ENCODE measurements at places on chromosomes 4 and X. TPM values are rescaled to one million over a fixed set of nuclear protein-coding genes. Genes with fewer than 3 reads are reported as not detected.

Gene NMU
- 2.0 TPM for total RNA-seq

Gene GPR34
- total RNA-seq: 7.3 TPM

Gene STEEP1
- 35.1 TPM for total RNA-seq

Gene POU4F2
- total RNA-seq: not detected

Gene FGF13
- total RNA-seq: 128 TPM

Gene THAP9
- 17.5 TPM for total RNA-seq

Gene NDP
- total RNA-seq: 27.3 TPM

Gene ARHGEF6
- 8.6 TPM for total RNA-seq

Gene OTUD6A
- total RNA-seq: not detected

Gene ACE2
- under 0.01 TPM for total RNA-seq

Gene APLN
- 2.4 TPM for total RNA-seq

Gene BANK1
- total RNA-seq: under 0.01 TPM

Gene AMOT
- 12.6 TPM for total RNA-seq

Gene FGF2
- total RNA-seq: 12.2 TPM

Gene RRAGB
- total RNA-seq: 77.0 TPM

Gene OPRPN
- not detected for total RNA-seq

Gene USP17L28
- total RNA-seq: not detected

Gene GAGE12F
- not detected for total RNA-seq

Gene TRPC3
- 9.4 TPM for total RNA-seq

Gene ZNF630
- 8.6 TPM for total RNA-seq

Gene IQSEC2
- total RNA-seq: 9.8 TPM

Measured in frontal cortex (tissue), 4 donors.